ENCODE measurements at places on chromosomes 6 and 20. TPM values are rescaled to one million over a fixed set of nuclear protein-coding genes. Genes with fewer than 3 reads are reported as not detected.
A peak's percentile ranks its signal among the peaks of the same experiment; 100 is the strongest.

- H3K4me1 ChIP-seq = peaks cover 18% of the 10 kb centered on the region
- no peak overlapping the region for H3K4me3 ChIP-seq
- H3K27me3 ChIP-seq = no peaks in the 10 kb centered on the region
Measured at GRCh38 chr20:17708675-17709360, 9.1 kb downstream of the BANF2 start.

- DNase-seq = peak; percentile 2
- H3K27me3 ChIP-seq = no peaks in the 10 kb centered on the region
- H3K4me3 ChIP-seq = no peak overlapping the region
Measured at GRCh38 chr6:14997507-14997906, 248.4 kb upstream of the JARID2 start.

The ADGRB3 gene
- total RNA-seq = 11.5 TPM

GRCh38 chr6:144327081-144327480 lies 41.9 kb downstream of the UTRN start:
- no peaks in the 10 kb centered on the region for H3K27me3 ChIP-seq
- no peaks in the 10 kb centered on the region for H3K36me3 ChIP-seq
- peak overlapping the region; percentile 44 for H3K27ac ChIP-seq
- no peak for DNase-seq

DNA sequence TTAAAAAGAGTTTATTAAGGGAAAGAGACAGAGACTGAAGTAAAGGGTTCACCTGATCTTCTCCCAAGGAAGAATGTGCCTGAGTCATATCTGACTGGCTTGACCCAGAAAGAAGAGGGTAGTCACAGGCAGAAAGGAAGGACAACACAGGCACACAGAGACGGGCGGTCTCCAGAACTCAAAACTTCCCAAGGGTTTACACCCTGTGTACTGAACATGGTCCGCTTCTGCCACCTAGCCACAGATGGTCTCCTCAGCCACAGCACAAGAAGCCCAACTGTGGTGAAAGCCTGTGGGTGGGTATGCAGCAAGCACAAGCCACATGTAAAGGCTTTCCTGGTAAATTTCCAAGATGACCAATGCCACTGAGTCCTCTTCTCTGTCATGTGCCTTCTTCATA lies 17.2 kb downstream of the UNC5CL start:
- H3K36me3 ChIP-seq = no peaks in the 10 kb centered on the region

GRCh38 chr6:83092756-83093399 lies 25.4 kb downstream of the DOP1A start:
- no peaks in the 10 kb centered on the region for H3K27me3 ChIP-seq
- no peak for DNase-seq
- H3K4me3 ChIP-seq = no peak overlapping the region
- no peaks in the 10 kb centered on the region for H3K36me3 ChIP-seq

All from sigmoid colon (tissue), 7 donors.